ENCODE measurements at places on chromosomes 7 and 10.

DNA sequence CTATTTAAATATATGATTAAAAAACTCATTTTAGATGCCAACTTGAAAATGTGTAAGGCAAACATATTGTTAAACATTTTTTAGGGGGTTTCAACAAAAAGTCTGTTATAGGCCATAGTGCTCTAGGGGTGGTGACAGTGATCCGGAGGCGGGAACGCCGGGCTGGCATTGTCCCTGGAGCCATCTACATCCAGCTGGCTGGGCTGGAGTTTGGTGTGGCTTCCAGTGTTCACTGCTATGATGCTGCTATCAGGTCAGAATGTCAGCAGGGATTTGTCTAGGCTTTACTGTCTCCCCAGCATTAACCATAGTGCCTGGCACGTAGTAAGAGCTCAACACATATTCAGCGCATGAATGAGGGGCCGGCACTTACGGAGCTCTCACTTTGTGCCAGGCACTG is 1.9 kb upstream of the SLC18A2 start:
- no peak for DNase-seq

- DNase-seq: no peak
These were observed 4.2 kb upstream of the HOXA7 start for GRCh38 chr7:27160546-27161213.

GRCh38 chr7:5626498-5626897 is 155.0 kb downstream of the RNF216 start:
- DNase-seq: no peak

- DNase-seq: no peak
These were observed 234.0 kb upstream of the ZNF32 start for GRCh38 chr10:43882711-43883110.

DNA sequence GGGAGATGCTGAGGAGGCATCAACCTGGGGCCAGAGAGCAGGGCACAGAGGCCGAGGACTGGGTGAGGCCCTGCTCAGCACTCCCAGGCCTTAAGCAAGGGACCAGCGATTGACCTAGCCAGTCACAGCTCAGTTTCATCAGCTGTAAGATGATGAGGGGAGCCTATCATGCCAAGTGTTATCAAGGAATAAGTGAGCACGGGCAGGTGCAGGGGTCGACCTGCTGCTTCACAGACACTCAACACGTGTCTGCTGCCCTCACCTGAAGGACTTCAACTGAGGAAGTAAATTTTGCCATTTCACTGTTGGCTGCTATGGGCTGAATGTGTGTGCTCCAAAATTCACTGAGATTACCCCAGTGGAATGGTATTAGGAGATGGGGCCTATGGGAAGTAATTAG is 9.9 kb downstream of the C10orf71 start:
- DNase-seq: no peak

DNA sequence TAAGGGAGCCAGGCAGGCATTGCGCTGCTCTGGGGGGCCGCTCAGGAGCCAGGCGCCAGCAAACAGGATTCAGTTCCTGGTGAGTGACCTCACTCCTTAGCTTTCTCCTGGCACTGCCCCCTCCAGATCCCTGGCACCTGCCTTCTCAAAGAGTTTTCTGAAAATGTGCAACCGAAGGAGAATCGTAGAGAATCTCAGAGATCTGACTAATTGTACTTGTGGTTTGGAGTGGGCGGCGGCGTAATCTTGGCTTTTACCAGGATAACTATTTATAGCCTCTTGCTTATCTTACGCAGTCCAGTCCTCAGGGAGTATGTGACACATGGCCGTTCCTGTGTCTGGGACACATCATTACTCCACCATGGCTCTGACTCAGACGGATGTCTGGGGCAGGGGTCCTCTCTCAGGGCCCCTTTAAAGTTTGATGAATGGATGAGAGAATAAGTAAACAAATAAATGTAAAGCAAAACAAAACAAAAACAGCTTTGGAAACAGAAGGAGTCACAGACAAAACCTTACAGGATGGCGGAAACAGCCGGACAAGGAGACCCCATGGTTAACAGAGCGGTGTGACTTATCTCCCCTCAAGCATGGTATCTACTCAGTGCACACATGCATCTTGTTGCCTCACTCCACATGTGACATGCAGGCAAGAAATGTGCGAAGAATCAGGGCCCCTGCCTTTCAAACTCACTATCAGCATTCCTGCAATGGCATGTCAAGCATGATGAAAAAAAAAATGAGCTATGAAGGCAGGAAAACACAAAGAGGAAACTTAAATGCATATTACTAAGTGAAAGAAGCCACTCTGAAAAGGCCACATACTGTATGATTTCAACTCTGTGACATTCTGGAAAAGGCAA is 99.7 kb downstream of the TNS3 start:
- no peak for DNase-seq

DNA sequence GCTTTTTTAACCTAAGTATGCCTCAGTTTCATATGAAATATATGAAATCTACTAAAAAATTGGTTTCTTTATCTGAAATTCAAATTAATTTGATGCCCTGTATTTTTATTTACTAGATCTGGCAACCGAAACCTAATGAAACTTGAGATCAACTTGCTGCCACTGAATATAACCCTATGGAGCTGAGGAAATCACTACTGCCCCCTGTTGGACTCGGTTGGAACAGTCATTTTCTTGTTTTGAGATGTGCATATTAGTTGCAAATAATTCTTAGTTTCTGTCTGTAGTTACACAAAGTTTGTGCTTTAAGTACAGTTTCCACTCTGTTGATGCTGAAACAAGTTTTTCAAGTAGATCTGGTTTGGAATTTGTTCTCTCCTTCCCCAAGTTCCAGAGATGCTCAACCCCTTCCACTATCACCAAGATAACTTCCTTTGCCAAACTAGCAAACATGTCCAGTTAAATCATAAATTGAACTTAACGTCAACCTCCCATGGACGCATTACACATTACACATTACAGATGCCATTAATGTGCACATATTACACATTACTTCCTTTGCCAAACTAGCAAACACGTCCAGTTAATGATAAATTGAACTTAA is 22.2 kb upstream of the EXOC4 start:
- peak; percentile 39 for DNase-seq

DNA sequence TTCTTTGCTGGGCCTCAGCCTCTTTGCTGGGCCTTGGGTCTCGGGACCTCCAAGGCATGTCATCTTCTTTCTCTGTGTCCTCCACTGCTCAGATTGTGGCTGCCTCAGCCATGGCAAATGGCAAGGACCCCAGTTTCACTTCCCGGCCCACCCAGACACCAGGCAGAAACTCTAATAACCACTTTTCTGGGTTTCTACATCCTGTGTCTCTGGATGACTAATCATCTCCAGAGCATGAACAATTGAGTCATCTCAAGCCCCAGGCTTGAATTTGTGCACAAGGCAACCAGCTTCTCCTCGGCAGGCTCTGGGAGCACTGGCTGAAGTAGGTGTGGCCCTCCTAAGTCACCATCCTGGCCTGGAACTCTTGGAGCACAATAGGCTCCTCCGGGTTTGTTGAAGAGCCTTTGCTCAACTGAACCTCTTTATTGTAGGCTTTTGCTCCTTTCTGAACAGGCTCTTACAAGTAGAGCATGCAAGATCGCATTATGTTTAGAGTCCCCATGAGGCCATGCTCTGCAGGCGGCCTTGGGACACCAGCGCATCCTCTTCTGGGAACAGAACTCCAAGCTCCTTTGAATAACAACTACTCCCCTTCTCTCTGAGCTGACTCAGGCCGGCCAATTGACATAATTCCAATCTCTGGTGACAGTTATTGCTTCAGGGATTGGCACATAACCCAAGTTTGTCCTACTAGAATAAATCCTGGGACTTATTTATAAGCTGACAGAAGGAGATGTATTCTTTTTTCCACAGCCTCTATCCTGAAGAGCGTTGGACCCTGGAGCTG is 218.1 kb downstream of the WDR11 start:
- no peak for DNase-seq
